ENCODE measurements at places on chromosomes 5 and 9. TPM values are rescaled to one million over a fixed set of nuclear protein-coding genes. Genes with fewer than 3 reads are reported as not detected.

DNA sequence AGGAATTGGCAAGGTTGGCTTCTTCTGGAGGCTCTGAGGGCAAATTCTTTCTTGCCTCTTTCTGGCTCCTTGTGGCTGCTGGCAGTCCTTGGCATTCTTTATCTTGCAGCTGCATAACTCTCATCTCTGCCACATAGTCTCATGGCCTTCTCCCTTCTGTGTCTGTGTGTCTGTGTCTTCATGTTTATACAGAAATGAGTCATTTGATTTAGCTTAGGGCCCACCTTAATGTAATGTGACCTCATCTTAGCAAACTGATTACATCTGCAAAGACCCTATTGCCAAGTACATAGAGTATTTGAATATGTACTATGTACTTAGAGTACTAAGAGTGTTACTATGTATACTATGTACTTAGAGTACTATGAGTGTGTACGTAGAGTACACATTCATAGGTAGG lies 122.5 kb downstream of the RFK start:
- no peak for DNase-seq
- H3K27me3 ChIP-seq, result no peaks in the 10 kb centered on the region
- no peaks in the 10 kb centered on the region for H3K36me3 ChIP-seq
- no peak overlapping the region for H3K4me3 ChIP-seq
- H3K4me1 ChIP-seq, result peaks cover 16% of the 10 kb centered on the region
- H3K27ac ChIP-seq, result no peak overlapping the region

Gene TPPP
- total RNA-seq, result 0.24 TPM

DNA sequence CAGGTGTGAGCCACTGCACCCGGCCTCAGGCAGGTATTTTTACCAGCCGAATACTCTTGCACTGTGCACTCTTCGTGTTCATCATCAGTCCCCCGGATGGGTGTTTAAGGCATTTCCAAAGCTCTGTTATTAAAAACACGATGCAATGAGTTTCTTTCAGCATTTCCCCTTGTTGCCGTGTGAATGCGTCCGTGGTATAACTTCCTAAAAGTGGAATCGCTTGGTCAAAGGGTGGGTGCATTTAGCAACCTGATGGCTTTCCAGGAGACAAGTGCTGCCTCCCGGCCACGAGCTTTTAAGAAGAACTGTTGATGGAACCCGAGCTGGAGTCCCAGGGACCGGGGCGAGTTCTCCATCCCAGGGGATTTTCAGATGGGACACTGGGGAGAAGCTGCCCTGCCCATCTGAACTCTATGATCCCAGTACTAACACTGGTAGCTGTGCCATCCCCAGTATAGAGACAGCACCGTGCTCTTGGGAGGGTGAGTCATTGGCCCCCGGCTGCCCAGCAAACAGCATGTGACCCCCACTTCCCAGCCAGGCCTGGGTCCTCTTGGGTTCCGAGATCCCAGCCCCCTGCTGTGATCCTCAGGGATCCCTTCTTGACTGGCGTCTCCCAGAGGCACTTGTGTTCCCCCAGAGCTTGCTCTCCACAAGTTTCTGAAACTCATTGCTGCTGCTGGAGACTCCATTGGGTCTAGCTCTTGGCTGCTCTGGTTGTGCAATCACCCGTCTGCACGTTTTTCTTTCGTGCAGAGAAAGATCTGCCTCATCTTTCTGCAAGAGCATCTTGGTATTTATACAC lies 169.5 kb upstream of the IER5L start:
- no peak overlapping the region for H3K4me3 ChIP-seq
- peaks cover 14% of the 10 kb centered on the region for H3K4me1 ChIP-seq
- DNase-seq, result no peak
- peak overlapping the region; percentile 16 for H3K27ac ChIP-seq
- H3K27me3 ChIP-seq, result no peaks in the 10 kb centered on the region

GRCh38 chr5:6218517-6218916 lies 159.8 kb downstream of the MED10 start:
- DNase-seq, result no peak
- no peaks in the 10 kb centered on the region for H3K4me1 ChIP-seq
- H3K27ac ChIP-seq, result no peak overlapping the region
- peaks cover 4% of the 10 kb centered on the region for H3K27me3 ChIP-seq
- no peaks in the 10 kb centered on the region for H3K36me3 ChIP-seq
- no peak overlapping the region for H3K4me3 ChIP-seq

GRCh38 chr5:180596115-180596667 lies 4.9 kb upstream of the SCGB3A1 start:
- H3K4me3 ChIP-seq, result no peak overlapping the region
- H3K4me1 ChIP-seq, result peaks cover 4% of the 10 kb centered on the region
- H3K27me3 ChIP-seq, result peaks cover 28% of the 10 kb centered on the region
- no peaks in the 10 kb centered on the region for H3K36me3 ChIP-seq
- H3K27ac ChIP-seq, result no peak overlapping the region
- no peak for DNase-seq

DNA sequence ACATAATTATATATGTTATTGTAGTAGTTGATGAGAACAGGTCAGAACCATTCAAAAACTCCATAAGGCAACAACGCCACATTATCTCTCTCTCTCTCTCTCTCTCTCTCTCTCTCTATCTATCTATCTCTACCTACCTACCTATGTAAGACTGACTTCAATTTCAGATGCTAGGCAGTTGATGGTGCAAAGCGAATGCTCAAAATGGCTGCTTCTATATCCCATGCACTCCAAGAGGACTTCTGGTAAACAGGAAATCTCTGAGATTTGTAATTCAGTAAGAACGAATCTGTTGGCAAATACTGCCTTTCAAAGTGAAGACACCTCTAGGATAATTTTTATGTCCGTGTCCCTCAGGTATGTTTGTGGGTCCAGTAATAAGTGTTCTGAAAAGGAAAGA lies 43.7 kb downstream of the MEF2C start:
- no peak overlapping the region for H3K27ac ChIP-seq
- H3K4me1 ChIP-seq, result peaks cover 4% of the 10 kb centered on the region
- H3K36me3 ChIP-seq, result no peaks in the 10 kb centered on the region
- no peak overlapping the region for H3K4me3 ChIP-seq
- no peaks in the 10 kb centered on the region for H3K27me3 ChIP-seq
- no peak for DNase-seq

DNA sequence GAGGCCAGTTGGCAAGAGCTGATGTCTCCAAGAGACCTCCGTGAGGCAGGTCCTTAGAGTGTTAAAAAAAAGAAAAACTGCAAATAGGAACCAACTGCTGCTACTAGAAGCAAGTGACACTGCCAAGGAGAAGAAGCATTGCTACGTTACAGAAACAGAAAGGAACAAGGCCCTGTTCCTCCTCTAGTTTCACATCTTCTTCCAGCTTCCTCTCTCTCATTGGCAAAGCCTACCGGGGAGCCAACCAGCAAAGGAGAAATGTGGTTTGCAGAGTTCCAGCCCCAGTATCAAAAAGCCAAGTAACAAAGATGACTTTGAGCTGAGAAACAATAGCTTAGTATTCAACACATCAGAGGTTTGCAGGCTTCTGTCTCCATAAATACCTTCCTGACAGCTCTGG lies 145.9 kb downstream of the PRELID2 start:
- H3K36me3 ChIP-seq, result no peaks in the 10 kb centered on the region
- H3K27ac ChIP-seq, result no peak overlapping the region
- no peak for DNase-seq
- H3K4me3 ChIP-seq, result no peak overlapping the region

Gene SLC36A2
- total RNA-seq, result not detected

Gene PTPA
- 160 TPM for total RNA-seq

DNA sequence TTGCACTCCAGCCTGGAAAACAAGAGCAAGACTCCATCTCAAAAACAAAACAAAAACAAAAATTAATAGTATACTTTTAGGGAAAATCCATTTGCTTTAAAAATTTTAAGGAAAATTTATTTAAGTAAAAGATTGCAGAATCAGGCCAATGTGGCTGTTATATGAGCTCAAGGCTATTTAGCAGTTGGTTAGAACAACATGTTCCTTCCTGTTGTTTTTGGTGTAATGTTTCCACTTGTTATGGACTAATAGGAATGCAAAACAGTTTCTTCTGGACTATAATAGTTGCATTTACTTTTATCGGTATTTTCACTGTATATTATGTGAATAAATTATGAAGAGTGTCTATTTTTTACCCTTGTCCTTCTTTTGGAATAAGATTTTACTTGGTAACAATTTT lies 3.0 kb upstream of the CDC42SE2 start:
- peaks cover 18% of the 10 kb centered on the region for H3K4me1 ChIP-seq
- H3K27ac ChIP-seq, result no peak overlapping the region
- no peak for DNase-seq
- no peaks in the 10 kb centered on the region for H3K27me3 ChIP-seq

GRCh38 chr5:95883185-95884016 lies 60.9 kb upstream of the GLRX start:
- H3K36me3 ChIP-seq, result no peaks in the 10 kb centered on the region
- H3K4me1 ChIP-seq, result peaks cover 6% of the 10 kb centered on the region
- H3K27ac ChIP-seq, result no peak overlapping the region
- H3K27me3 ChIP-seq, result no peaks in the 10 kb centered on the region
- DNase-seq, result no peak

- no peak overlapping the region for H3K4me3 ChIP-seq
- peaks cover 7% of the 10 kb centered on the region for H3K4me1 ChIP-seq
- no peak for DNase-seq
- peak overlapping the region; percentile 56 for H3K27ac ChIP-seq
- peaks cover 1% of the 10 kb centered on the region for H3K27me3 ChIP-seq
These were observed 313.4 kb upstream of the SLC30A5 start for GRCh38 chr5:68780299-68780955.

Gene PCDHGA12
- 4.1 TPM for total RNA-seq

- peak overlapping the region; percentile 55 for H3K27ac ChIP-seq
- peaks cover 9% of the 10 kb centered on the region for H3K27me3 ChIP-seq
- no peak for DNase-seq
- H3K36me3 ChIP-seq, result no peaks in the 10 kb centered on the region
These were observed 4.2 kb upstream of the NR5A1 start for GRCh38 chr9:124511426-124511840.

DNA sequence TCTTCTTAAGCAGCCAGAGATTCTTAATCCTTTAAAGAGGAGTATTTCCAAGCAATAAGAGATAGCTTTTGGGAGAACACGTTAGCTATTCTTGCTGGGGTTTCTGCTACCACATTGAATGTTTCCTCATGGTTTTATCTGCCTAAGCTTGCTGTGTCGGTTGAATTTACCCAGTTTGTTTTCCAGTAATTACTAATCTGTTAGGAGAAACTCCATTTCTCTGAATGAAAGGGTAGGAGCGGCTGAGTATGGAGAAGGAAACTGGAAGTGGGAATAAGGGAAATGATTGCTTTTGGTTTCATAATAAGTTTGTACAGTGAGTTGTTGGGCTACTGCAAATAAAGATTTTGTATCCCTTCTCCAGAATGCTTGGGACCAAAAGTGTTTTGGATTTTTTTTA lies 1.2 kb downstream of the JAK2 start:
- peak overlapping the region; percentile 84 for H3K27ac ChIP-seq
- peaks cover 18% of the 10 kb centered on the region for H3K4me1 ChIP-seq
- no peak for DNase-seq
- no peaks in the 10 kb centered on the region for H3K36me3 ChIP-seq

DNA sequence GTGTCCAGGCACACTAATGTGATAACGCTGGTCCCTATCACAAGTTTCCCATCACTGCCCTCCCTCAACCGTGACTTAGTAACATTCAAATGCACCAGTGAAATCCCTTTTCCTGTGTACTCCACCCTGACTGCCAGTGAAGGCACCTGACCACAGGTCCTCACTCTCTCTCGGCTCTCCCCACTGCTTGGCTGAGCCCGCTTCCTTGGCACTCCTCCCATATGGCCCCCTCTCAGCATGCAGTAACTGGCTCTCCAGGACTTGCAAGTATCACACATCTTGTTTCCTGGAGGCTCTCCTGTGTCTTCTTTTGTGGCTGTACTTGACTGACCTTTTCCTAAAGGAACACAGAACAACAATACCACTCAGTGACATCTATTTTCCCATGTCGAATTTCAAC lies 292.0 kb upstream of the ZNF608 start:
- H3K4me1 ChIP-seq, result peaks cover 22% of the 10 kb centered on the region
- no peak for DNase-seq
- H3K27me3 ChIP-seq, result no peaks in the 10 kb centered on the region
- H3K4me3 ChIP-seq, result no peak overlapping the region

All from mesothelial cell of epicardium (in vitro differentiated cells).